ENCODE measurements at places on chromosomes 2 and 18.

- DNase-seq, result no peak
These were observed 25.0 kb downstream of the FASTKD2 start for GRCh38 chr2:206790311-206790935.

- no peak for DNase-seq
These were observed 16.1 kb downstream of the SNORC start for GRCh38 chr2:232886176-232886575.

DNA sequence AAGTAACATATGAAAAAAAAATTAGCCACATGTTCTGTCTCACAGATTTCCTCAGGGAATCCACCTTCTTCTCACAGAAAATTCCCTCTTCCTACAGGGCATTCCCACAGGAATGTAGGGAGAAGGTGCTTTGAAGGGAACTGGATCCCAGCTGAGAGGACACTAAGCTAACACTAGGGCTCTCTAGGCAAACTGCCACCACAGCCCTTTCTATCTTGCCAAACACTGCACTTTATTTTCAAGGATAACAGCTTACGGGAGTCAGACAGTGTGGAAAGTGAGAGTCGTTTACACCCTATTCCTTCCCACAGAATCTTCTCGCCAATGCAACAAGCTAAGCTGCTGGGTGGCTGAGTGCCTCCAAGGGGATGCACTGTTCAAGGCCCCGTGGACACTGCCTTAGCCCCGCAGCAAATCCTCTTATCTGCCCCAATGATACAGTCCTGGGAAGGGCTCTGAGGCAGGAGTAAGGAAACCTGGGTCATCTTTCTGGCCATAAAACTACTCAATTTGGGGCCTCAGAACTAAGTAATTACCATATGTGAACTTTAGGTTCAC, 76.9 kb downstream of the CCDC93 start:
- no peak for DNase-seq

DNA sequence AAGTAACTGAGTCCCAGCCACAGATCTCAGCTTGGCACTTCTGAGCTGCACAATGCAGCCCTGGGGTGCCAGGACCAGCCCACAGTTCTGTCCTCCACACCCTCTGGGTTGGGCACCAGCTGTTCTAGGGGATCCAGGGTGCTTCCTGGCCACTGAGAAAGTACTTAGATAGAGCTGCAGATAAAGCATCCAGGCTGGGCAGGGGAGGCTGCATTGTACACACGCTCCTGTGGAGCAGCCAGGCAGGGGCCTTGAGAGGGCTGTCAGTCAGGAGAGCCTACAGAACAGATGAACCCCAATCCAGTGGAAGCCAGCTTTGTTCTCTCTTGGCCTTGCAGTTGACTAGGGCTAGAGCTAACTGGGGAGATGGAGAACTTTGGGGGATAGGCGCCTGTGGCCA, 104.6 kb downstream of the KIAA1328 start:
- no peak for DNase-seq

GRCh38 chr2:183671233-183671632, 547.0 kb downstream of the NUP35 start:
- no peak for DNase-seq

DNA sequence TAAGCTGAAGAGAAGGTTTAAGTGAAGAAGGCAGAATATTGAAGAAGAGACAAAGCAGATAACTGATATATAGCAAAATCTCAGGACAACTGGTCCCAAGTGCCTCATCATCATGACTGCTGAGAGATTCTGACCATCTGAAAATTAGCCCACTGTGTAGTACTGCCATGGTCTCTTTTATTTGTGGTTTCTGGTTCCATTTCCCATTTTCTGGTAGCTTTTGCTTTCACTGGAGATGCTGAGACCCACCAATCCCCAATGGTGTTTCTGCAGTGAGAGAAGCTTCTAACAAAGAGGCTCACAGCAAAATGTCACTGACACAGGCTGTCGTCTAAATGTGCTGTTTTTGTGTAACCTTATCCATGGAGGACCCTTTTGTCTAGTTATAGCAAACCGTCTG, 79.5 kb downstream of the TMEM163 start:
- DNase-seq, result no peak

- DNase-seq, result no peak
These were observed 721 bp upstream of the MIB1 start for GRCh38 chr18:21739604-21740537.

DNA sequence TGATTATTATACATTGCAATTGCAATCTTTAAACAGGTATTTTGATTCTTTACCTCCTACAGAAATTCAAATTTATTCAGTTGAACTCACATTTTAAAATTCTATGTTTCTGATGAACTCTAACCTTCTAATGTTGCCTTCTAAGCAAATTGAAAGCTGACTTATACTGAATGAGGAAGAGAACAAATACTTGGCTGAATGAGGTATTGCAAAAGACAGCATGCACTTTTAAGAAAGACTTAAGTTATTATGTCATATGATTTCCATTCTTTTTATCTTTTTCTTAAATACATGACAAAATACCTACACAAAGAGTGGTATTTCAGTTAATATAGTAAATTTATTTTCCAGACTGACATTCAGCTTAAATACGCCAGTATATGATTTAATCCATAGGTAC, 64.7 kb downstream of the FAM228A start:
- DNase-seq, result no peak

GRCh38 chr2:134334542-134335353, 80.9 kb downstream of the MGAT5 start:
- no peak for DNase-seq

GRCh38 chr2:212294816-212295215, 243.8 kb downstream of the ERBB4 start:
- DNase-seq, result no peak

DNA sequence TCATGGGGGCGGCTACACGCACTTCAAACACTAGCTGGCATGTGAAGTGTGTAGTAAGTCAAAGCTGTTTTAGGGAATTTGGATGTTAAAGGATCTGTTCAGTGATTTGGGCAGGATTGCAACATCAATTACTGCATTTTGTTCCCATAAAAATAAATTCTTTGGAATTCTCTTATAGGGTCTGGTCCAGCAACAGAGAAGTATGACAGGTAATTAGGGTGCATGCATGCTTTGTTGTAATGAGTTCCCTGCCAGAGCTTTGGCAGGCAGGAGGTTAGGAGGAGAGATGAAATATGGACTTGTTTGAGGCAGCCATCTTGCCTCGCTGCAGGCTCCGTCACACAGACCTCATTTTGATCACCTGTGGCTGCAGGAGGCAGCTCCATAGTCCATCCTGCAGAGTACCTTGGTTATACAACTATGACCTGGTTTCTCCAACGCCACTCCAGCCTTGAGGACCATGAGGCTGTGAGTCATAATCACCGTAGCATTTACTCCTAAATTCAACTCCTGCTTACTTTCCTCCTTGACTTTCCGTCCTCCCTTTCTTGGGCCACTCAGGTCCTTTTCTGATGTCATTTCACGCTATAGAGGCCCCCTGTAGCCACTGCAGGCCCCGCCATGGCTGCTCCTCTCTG, 26.5 kb upstream of the EML4 start:
- DNase-seq, result no peak

DNA sequence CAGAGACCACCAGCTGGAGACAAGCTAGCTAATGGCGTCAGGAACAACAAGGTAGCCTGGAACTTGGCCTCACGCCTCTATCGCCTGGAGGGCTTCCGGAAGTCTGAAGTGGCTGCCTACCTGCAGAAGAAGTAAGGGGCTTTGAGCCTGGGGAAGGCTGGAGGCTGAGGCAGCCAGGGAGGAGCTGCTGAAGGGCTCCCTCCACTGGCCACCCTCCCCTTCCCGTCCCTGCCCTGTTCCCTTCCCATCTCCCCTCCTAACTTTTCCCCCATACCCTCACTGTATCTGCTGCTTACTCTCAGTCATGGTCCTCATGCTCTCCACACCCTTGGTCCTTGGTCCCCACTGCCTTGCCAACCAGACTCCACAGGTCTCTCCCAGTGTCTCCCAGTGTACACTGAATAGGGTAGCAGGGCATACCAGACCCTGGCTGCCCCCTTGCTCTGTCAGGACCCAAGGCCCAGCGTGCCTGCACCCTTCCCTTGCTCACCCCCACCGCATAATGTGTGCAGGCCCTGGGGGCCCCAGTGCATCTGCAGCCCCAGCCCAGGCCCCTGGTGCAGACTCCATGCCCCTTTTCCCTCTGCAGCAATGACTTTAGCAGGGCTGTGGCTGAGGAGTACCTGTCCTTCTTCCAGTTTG, 18.8 kb downstream of the PSD4 start:
- no peak for DNase-seq

DNA sequence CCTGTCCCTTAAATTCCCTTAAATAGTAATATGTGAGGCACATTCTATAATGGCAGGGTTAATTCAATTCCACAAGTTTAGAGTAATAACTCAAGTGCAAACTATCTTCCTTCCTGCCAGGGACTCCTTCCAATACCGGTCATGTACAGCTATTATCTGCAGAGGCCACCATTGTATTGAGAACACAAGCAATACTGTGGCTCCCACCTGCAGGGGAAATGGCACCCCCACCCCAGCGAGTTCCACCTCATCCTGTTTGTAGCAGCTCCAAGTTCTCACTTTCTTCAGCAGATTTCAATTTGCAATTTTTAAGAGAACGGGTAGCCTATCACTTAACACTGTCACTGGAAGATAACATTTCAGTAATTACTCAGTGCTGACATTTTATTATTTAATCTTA, 172.1 kb upstream of the PID1 start:
- no peak for DNase-seq

GRCh38 chr2:120680136-120680761, 55.4 kb upstream of the GLI2 start:
- peak; percentile 73 for DNase-seq

DNA sequence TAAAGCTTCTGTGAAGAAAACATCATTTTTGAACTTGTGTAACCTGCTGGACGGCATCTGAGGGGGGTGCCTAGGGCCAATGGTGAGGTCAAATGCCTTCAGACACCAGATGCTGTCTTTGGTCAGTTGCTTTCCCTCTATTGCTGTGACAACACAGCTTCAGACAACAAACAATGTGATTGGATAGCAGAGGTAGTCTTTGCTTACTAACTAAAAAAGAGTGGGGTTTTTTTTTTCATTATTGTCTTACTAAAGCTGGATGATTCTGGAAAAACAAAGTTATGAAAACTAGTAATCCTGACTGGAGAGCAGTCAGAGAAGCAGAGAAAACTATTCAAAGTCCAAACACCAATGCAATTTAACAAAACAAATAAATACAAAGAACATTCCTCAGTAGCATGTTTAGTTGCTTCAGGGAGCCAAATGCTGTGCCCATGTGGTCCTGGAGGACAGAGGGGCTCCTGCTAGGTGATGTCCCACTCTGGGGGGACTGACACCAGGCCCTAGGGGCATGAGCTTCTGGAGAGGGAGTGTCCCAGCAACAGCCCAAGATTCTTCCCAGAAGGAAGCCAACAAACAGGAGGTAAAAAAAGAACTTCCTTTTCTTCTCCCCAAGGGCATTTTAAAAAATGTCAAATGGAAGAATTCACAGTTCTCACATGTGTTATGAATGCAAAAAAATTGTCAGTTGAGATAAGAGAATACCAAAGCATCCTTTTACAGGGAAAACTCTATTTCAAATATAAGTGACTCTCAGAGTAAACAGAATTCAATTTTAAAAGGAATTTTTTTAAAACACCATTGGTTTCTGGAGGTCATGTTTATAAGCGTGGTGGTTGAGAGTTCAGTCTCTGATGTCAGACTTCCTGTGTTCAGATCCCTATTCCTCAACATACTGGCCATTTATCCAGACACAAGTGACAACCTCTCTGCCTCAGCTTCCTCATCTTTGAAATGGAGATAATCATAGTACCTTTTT, 181.1 kb upstream of the PGAP1 start:
- DNase-seq, result no peak

DNA sequence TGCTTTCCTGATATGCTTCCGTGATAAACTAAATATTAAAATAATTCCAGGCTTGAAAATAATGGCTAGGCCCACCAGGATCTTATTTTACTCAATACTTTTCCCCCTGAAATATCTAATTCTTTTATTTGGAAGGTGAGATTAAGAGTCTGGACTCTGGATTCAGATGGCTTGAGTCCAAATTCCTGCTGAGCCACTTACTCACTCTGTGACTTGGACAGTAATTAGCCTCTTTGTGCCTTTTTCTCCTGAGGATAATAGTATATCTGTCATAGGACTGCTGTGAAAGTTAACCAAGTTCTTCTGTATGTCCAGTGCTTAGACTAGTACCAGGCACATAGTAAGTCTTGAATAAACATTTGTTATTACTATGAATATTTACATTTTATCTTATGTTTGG, 127.3 kb upstream of the ERBB4 start:
- DNase-seq, result no peak

DNA sequence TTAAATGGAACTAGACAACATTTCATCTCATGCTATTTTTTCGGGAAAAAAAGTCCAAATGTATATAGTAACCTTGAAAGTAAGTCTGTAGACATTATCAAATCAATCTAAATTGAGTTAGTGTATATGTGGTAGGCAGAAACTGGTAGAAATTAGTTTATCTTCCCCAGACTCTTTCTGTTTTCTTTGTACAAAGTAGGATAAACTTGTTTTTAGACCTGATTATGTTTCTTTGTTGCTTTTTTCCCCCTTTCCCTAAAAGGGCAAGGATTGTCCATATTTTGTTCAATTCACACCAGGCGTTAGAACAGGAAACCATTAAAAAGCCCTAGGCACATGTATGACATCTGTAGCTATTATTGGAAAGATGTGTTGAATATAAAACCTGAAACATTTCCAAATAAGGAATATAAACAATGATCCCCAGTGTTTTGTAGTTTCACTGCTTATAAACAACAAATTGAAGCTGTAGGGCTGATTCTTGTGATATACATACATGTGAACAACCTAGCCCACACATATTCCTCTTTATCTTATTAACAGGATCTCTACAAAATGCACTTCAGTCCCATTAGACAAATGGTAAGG, 528.3 kb downstream of the PARD3B start:
- DNase-seq, result no peak

GRCh38 chr18:12046046-12046750, 47.4 kb upstream of the ANKRD62 start:
- DNase-seq, result no peak

GRCh38 chr2:47211497-47212011, 56.4 kb upstream of the STPG4 start:
- DNase-seq, result no peak

GRCh38 chr2:235230821-235231601, 262.8 kb upstream of the AGAP1 start:
- DNase-seq, result no peak

DNA sequence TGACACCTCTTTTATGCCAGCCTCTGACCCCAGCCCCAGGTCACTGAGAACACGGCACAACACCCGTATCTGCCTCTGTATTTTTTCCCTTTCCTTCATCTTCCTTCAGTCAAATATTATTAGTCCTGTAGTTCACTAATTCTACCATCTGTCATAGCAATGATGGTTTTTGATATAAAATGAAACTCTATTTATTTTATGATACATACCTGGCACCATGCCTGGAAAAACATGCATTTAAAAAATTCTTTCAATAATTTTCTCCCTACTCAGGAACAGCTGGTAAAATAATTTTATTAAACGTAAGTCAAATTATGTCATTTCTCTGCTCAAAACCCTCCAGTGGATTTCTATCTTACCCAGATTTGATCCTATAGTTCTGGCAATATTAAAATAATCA, 224.7 kb downstream of the CDH7 start:
- DNase-seq, result no peak

- no peak for DNase-seq
These were observed 838.8 kb downstream of the SLC4A3 start for GRCh38 chr2:220466251-220466691.

All from activated CD8-positive, alpha-beta memory T cell treated with anti-CD3 and anti-CD28 coated beads, Interleukin-2, amount 50 U/mL, for 4 hours (primary cell).